Activated CD4-positive, alpha-beta T cell treated with anti-CD3 and anti-CD28 coated beads, Interleukin-2, amount 50 U/mL, for 1 hour (primary cell): ENCODE measurements at places on chromosomes 3 and 15.

- DNase-seq, result no peak
Observed at GRCh38 chr3:25557694-25558093, 107.0 kb downstream of the TOP2B start.

GRCh38 chr15:92636401-92636907 is 19.1 kb downstream of the FAM174B start:
- no peak for DNase-seq

GRCh38 chr3:10627884-10628572 is 122.6 kb upstream of the ATP2B2 start:
- no peak for DNase-seq

DNA sequence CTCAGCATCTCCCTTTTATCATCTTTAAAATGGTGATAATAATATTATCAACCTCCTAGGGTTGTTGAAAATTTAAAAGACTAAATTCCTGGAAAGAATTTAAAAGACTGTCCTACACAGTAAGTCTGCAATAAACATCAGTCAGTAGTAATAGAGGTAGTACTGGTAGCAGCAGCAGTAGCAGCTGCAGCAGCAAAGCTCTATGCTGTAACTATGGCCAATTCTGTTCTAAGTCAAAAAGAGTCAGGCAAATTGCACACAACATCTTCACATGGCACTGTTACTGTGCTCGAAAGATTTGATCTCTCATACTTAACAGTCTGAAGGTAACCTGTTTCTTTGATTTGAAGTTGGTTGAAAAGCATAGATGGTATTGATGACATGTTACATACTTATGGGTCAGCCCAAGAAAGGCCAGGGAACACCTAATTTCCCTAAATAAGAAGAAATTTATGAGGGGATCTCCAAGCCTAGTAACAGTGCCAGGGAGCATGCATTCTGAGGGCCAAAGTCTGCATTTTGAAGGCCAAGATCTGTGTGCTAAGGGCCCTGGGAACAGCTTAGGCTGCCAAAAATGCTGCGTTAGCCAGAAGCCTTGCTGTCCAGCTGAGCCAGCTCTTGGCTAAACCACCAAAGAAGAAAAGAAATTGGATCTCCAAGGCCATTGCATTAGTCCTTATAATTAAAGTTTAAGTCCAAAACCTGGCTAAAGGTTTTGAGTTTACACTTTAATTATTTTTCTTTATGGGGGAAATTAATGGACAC is 68.2 kb downstream of the SIDT1 start:
- no peak for DNase-seq

GRCh38 chr3:161117646-161118045 is 12.5 kb upstream of the B3GALNT1 start:
- no peak for DNase-seq

GRCh38 chr3:25621087-25621486 is 43.6 kb downstream of the TOP2B start:
- no peak for DNase-seq

DNA sequence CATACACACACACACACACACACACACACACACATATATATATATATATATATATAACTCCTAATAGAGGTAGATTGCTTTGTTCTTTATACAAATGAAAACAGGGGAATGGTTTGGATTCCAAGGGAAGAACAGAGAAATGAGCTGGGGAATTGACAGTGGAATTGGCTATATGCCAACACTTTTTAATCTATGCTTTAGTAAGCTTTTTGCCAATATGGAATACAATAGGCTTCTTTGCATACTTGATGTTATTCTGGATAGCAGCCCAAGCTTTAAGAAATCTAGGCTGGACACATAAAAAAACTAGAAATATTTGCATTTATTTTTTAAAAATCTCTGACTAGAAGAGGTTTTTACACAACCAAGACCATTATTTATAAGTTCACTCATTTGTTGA is 334.2 kb upstream of the MDFIC2 start:
- DNase-seq, result no peak

GRCh38 chr15:84601555-84601838 is 688 bp downstream of the ZSCAN2 start:
- no peak for DNase-seq

DNA sequence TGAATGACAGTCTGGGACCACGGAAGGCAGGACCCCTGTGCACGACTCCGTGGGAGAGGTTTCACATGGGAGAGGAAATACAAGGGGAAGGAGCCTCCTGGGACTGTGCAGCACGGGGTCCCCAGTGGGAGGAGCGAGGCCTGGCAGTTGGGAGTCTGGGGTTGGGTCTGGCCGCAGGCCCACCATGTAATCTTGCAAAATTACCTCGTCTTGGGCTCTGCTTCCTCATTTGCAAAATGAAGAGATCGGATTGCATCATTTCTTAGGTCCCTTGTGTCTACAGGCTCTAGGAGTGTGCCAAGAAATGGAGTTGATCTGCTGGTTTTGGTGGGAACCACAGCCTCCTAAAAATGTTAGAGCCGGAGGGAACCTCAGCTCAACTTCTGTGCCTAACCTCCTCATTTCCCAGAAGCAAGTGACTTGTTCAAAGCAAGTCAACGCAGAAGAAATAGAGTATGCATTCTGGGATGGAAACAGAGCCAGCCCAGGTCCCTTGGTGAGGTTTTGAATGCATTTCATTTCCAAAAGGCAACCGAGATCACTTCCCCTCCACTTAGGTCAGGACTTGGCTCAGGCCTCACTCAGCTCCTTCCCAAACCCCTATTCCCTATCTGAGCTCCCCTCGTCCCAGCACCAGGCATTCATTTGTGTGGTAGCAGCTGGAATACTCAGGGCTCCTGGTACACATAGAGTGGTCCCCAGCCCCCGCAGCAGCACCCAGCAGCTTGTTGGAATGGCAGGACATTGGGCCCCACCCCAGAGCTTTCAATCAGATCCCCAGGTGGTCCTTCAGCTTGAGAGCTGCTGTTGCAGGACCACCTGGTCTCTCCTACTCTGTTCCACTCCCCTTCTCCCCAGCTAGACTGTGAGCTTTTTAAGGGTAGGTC is 267.7 kb downstream of the XXYLT1 start:
- DNase-seq, result no peak

DNA sequence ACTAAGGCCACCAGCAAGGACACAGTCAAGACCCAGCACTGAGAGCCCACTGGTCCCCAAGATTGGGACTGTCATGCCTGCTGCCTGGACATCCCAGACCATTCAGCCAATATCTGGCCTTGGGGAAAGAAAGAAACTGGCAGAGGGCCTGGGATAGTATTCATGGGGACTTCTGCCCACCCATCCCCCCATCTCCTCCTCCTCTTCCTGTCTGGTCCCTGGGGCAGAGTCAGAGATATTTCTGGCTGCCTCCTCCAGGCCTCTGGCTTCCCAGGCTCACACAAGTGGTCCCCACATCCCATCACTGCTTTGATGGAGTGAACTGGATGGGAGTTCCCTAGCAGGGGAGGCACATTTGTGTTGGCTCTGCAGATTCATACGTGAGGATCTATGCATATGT is 4.2 kb upstream of the RASL12 start:
- DNase-seq, result no peak

DNA sequence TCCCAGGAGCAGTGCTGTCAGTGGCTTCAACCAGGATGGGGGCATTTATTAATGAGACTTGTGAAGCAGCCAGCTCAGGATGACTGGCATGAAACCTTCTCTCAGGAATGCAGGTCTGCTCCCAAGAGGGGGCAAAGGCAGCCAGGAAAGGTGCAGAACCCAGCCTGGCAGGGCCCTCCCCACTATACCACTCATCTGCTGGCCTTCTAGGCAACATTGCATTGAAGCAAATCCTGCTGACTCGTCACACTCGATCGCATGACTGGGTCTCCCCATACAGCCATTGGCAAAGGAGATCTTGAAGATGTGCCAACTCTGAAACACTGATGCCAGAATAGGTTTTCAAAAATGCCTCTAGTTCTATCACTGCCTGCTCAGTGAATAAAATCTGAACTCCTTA is 65.7 kb upstream of the CMTM7 start:
- no peak for DNase-seq

- no peak for DNase-seq
Observed at GRCh38 chr3:10444511-10444910, 60.9 kb downstream of the ATP2B2 start.

DNA sequence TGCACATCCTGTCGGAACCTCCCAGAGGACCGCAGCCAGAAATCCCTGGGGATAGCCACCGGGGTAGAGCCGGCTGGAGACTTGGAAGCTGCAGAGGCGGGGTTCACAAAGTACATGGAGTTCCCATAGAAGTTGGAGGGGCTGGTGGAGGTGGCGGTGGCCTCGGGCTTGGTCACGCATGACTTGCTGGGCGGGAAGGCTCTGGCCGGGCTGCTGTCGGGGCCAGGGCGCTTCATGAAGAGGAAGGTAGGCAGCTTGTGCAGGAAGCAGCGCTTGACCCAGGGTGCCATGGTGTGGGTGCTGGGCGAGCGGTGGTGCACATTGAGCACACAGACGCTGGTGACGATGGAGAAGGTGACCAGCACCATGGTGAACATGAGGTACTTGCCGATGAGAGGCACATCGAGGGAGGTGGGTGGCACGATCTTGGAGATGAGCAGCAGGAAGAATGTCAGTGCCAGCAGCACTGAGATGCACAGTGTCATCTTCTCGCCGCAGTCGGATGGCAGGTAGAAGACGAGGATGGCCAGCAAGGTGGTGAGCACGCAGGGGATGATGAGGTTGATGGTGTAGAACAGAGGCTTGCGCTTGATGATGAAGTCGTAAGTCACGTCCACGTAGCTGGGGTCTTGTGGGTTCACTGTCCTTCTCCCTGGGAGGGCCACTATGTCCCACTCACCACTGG is 8.4 kb upstream of the CHRNA3 start:
- DNase-seq, result no peak

- no peak for DNase-seq
Observed at GRCh38 chr15:89475661-89476060, 20.7 kb downstream of the RHCG start.

- DNase-seq, result no peak
Observed at GRCh38 chr3:172615296-172615695, 92.1 kb upstream of the TNFSF10 start.

- no peak for DNase-seq
Observed at GRCh38 chr3:187252311-187252710, 39.2 kb downstream of the MASP1 start.

GRCh38 chr3:149449182-149449581 is 25.3 kb upstream of the TM4SF4 start:
- DNase-seq, result no peak

- no peak for DNase-seq
Observed at GRCh38 chr3:171266740-171267073, 193.5 kb downstream of the TNIK start.

- DNase-seq, result no peak
Observed at GRCh38 chr15:35485411-35485810, 60.6 kb downstream of the DPH6 start.

DNA sequence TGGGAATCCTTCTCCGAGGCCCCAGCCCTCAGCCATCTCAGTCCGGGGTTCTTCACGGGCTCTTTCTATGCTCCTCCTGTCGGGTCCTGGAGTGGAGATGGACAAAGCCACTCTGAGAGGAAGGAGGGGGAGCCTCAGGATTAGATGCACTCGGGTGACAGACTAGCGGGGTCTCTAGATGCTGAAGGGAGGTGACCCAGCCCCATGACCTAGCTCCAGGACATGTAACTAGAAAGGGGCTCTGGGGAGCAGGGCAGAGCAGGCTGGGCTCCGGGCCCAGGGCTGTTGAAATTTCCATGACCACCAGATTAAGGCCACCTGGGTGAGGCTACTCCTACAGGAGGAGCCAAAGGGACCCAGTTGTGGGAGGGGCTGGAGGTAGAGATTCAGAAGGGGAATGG is 14.8 kb upstream of the SKIC8 start:
- no peak for DNase-seq

- DNase-seq, result no peak
Observed at GRCh38 chr3:149753717-149754116, 1.4 kb upstream of the COMMD2 start.

GRCh38 chr15:68278595-68279405 is 1.3 kb downstream of the FEM1B start:
- DNase-seq, result no peak

GRCh38 chr15:56192659-56193442 is 50.8 kb downstream of the RFX7 start:
- DNase-seq, result no peak

DNA sequence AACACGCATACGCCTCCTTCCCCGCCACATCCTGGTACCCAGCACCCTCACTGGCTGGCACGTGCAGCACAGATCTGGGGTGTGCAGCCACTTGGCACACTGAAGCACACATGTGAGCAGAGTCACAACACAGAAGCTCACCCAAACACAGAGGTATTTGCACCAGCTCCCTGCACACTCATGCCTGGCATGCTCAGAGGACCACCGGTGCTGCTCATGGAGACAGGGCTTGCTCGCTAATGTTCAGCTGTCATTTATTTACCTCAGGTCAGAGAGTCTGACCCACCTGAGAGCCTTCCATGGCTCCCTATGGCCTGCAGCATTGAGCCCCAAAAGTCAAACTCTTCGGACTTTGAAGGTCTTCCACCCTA is 70.4 kb downstream of the ADAMTS7 start:
- DNase-seq, result no peak

- no peak for DNase-seq
Observed at GRCh38 chr3:82764521-82764920, 1003.1 kb upstream of the GBE1 start.

DNA sequence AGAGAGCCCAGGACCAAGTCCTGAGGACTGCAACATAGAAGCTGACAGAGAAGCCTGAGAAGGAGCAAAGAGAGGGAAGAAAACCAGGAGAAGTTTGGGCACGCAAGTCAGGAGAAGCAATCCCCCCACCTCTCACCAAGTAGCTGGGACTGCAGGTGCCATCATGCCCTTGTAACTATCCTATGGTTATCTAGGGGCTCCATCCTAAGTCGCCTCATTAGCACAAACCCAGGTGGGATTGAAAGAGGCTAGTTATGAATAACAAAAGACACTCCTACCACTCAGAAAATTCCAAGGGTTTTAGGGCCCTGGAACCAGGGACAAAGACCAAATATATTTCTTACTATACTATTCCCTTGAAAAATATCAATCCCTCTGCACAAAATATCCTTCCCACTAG is 53.5 kb downstream of the CCR4 start:
- DNase-seq, result no peak

DNA sequence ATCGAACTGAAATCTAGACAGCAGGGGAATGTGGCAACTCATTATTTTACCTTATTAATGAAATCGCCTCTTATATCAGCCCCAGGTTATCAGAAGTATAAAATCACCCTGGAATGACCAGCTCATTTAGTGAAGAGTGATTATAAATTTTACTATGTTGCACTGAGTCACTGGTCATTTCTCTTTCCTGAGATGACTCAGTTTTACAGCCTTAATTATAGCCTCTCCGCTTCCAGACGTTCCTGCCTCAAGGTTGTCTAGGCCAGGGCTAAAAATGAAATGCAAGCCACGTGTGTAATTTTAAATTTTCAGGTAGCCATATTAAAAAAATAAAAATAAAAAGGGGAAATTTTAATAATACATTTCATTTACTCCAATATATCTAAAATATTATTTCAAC is 33.3 kb downstream of the DET1 start:
- DNase-seq, result no peak

DNA sequence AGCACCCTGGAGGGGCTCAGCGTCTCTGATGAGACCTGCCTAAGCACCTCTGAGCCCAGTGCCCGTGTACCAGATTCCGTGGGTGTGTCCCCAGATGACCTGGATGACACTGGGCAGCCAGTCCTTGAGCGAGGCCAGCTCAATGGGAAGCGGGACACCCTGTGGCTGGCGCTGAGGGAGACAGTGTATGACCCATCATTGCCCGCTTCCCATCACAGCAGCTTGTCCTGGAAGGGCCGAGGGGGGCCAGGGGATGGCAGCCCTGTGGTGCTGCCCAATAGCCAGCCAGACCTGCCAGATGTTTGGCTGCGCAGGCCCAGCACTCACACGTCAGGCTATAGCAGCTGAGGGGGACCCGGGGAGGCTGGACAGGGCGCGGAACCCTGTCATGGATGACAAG is 12.0 kb downstream of the DISP2 start:
- DNase-seq, result no peak

GRCh38 chr3:133578548-133579191 is 5.2 kb downstream of the CDV3 start:
- DNase-seq, result no peak
